ENCODE measurements at places on chromosomes 5 and 9. TPM values are rescaled to one million over a fixed set of nuclear protein-coding genes. Genes with fewer than 3 reads are reported as not detected.

The HCN1 gene
- not detected for total RNA-seq

The ANGPTL2 gene
- 17.8 TPM for total RNA-seq

The CCIN gene
- 1.2 TPM for total RNA-seq

The FOXD4L5 gene
- 0.11 TPM for total RNA-seq

The CAMK2A gene
- not detected for total RNA-seq

The HMGCS1 gene
- 80.5 TPM for total RNA-seq

The PTPRD gene
- total RNA-seq = 0.60 TPM

The CCNJL gene
- 3.2 TPM for total RNA-seq
